ENCODE measurements at places on chromosomes 5 and 9. TPM values are rescaled to one million over a fixed set of nuclear protein-coding genes. Genes with fewer than 3 reads are reported as not detected.
A peak's percentile ranks its signal among the peaks of the same experiment; 100 is the strongest.

DNA sequence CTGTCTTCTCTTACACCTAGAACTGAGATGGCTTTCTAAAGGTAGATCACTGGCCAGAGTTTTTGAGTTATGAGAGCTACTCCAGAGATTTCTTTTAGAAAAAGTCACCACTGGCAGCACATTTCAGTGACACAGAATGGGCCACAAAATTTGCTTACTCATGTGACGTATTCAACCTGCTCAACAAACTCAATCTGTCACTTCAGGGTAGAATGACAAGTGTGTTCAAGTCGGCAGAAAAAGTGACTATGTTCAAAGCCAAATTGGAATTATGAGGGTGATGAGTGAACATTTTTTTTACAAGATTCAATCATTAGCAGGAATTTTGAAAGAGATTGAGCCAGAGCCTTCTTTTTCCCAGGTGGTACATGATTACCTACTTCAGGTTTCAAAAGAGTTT is 46.5 kb downstream of the TAF11L14 start:
- H3K27me3 ChIP-seq, result no peaks in the 10 kb centered on the region
- H3K4me1 ChIP-seq, result no peaks in the 10 kb centered on the region
- no peaks in the 10 kb centered on the region for H3K36me3 ChIP-seq
- no peak overlapping the region for H3K27ac ChIP-seq
- H3K4me3 ChIP-seq, result no peak overlapping the region

LOX gene
- not detected for total RNA-seq

DNA sequence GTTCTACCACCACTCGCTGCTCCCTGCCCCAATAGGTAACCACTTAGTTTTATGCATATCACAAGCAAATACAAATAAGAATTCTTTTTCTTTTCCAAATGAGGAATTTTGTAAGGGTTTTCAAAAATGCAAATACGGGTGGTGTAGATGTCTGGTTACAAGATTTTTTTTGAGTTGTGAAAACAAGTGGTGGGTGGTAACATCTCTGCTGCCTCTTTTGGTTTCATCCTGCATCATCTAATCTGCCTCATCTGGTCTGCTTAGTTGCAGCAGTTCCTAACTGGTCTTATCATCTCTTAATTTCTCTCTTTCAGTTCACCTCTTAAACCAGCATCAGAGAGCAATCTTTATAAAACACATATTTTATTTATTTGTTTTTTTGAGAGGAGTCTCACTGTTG is 5.3 kb downstream of the NFX1 start:
- no peaks in the 10 kb centered on the region for H3K27me3 ChIP-seq
- peak overlapping the region; percentile 53 for H3K4me3 ChIP-seq
- H3K27ac ChIP-seq, result peak overlapping the region; percentile 81
- H3K36me3 ChIP-seq, result peaks cover 86% of the 10 kb centered on the region
- no peak for DNase-seq

FBP2 gene
- total RNA-seq, result not detected

PDE4D gene
- total RNA-seq, result 102 TPM

- DNase-seq, result no peak
- peaks cover 42% of the 10 kb centered on the region for H3K36me3 ChIP-seq
- H3K4me3 ChIP-seq, result peak overlapping the region; percentile 76
- peaks cover 64% of the 10 kb centered on the region for H3K4me1 ChIP-seq
Measured at GRCh38 chr5:96962540-96962991, 26.7 kb downstream of the LNPEP start.
